ENCODE measurements at places on chromosomes 5 and 9. TPM values are rescaled to one million over a fixed set of nuclear protein-coding genes. Genes with fewer than 3 reads are reported as not detected.
A peak's percentile ranks its signal among the peaks of the same experiment; 100 is the strongest.

DNA sequence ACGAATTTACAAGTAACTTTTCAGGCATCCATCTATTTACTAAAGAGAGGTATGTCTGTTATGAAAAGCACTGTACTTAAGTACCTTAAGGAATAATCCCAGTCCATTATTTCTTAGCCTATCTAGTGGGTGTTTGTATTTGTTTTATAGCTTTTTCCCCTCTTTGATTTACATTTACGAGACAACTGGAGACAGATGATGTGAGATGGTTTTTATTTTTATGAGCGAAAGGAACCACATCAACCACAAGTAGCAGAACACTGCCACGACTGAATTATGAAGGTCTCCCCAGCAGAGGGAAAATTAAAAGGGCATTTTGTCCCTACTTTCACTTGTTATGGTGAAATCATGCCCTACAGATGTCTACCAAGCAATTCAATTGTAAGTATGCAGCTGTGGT, 357.8 kb downstream of the NFIB start:
- no peak overlapping the region for H3K4me3 ChIP-seq
- H3K27me3 ChIP-seq: no peaks in the 10 kb centered on the region
- H3K36me3 ChIP-seq: no peaks in the 10 kb centered on the region
- peaks cover 2% of the 10 kb centered on the region for H3K4me1 ChIP-seq
- H3K27ac ChIP-seq: no peak overlapping the region

DNA sequence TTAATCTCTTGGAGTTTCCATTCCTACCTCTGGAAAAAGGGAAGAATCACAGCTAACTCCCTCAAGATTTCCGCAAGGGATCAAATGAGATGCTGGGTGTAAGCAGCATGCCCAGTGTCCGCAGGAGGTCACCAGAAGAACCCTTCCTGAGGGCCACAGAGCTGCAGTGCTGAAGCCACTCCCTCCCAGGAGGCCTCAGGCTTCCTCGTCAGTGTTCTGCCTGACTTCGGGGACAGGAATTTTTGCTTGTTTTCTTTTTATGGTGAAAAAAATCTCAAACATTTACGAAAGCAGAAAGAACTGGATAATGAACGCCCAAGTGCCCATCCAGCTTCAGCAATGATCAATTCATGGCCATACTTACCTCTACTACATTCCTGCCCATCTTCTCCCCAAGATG, 183.0 kb downstream of the CDK5RAP2 start:
- H3K36me3 ChIP-seq: peaks cover 31% of the 10 kb centered on the region
- peaks cover 2% of the 10 kb centered on the region for H3K4me1 ChIP-seq
- H3K27ac ChIP-seq: no peak overlapping the region
- DNase-seq: no peak
- H3K27me3 ChIP-seq: no peaks in the 10 kb centered on the region

- H3K4me3 ChIP-seq: no peak overlapping the region
- H3K4me1 ChIP-seq: peaks cover 18% of the 10 kb centered on the region
- H3K27ac ChIP-seq: peak overlapping the region; percentile 33
- no peaks in the 10 kb centered on the region for H3K27me3 ChIP-seq
Measured at GRCh38 chr5:129097498-129098296, 3.1 kb downstream of the ISOC1 start.

DNA sequence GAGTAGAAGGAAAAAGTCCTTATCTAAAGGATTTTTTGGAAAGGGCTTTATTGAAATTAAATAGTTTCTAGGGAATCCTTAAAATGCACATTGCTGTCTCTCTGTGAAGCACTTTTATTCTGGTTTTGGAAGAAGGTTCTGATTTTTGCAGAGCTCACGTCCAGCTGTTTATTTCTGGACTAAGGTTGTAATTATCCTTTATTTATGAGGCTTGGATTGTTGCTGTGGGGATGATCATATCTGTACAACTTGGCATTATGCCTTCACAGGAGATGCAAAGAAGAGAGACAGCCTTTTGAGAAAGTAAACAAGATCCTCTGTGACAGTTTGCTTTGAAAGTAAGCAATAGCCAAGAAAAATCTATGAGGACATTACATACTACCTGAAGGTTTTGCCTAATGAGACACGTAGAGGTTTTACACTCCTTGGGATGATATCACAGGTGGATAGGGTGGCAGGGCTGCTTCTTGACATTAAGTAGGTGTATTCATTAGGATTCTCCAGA, 14.6 kb downstream of the SMARCA2 start:
- peaks cover 10% of the 10 kb centered on the region for H3K36me3 ChIP-seq
- H3K27me3 ChIP-seq: no peaks in the 10 kb centered on the region
- H3K27ac ChIP-seq: peak overlapping the region; percentile 40

GRCh38 chr9:4985386-4986266, 554 bp downstream of the JAK2 start:
- no peaks in the 10 kb centered on the region for H3K36me3 ChIP-seq
- no peak for DNase-seq
- H3K27me3 ChIP-seq: peaks cover 15% of the 10 kb centered on the region
- peak overlapping the region; percentile 15 for H3K27ac ChIP-seq
- peaks cover 14% of the 10 kb centered on the region for H3K4me1 ChIP-seq

DNA sequence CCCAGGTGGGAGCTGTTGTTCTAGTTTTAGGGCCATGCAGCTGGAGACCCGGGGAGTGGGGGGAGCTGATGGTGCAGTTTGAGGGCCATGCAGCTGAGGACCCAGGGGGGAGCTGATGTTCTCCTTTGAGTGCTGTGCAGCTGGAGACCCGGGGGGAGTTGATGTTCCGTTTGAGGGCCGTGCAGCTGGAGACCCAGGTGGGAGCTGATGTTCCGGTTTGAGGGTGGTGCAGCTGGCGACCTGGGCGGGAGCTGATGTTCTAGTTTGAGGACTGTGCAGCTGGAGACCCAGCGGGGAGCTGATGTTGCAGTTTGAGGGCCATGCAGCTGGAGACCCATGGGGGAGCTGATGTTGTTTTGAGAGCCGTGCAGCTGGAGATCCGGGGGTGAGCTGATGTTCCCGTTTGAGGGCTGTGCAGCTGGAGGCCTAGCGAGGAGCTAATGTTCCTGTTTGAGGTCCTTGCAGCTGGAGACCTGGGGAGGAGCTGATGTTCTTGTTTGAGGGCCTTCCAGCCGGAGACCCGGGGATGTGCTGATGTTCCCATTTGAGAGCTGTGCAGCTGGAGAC, 14.6 kb downstream of the PDCD6 start:
- peak overlapping the region; percentile 24 for H3K27ac ChIP-seq
- DNase-seq: no peak
- peaks cover 36% of the 10 kb centered on the region for H3K36me3 ChIP-seq
- no peak overlapping the region for H3K4me3 ChIP-seq

GRCh38 chr5:100901821-100902341, 1.2 kb downstream of the ST8SIA4 start:
- H3K27me3 ChIP-seq: peaks cover 62% of the 10 kb centered on the region
- peak overlapping the region; percentile 81 for H3K27ac ChIP-seq
- peaks cover 23% of the 10 kb centered on the region for H3K4me1 ChIP-seq
- no peak for DNase-seq

DNA sequence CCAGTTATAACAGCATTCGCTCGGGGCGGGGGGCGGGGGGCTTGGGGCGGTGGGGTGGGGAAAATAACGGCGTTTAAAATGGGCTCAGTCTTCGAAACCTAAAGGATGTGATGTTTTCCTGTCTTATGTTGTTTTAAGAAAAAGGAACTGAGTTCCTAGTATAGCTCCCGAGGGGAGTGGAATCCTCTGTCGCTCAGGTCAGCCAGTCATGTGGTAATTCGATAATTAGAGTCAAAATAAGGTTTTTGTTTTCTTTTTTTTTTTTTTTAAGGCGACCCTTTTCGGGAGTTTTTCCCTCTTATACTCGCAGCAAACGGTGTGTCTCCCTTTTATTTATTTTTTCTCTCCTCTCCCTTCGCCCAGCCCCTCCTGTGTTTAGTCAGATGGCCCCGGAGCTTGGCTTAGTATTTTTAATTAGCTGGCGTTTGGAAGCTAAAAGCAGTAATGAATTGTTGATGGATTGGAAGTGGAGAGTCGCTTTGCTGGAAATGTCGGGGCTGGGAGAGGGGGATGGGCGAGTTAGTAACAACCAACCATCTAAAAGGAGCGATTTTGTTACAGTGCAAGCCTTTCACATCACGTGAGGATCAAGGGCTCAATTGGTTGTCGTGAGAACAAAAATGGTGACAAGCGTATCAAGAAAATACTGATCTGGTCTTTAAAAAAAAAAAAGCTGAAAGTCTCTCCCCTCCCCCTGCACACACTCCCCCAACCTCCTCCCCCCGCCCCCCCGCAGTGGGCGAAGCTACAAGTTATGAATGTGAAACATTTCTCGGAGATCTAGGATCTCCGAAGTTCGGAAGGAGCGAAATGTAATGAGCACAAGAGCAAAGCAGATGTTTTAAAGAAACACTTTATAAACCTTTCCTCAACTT, 714 bp upstream of the ZNF608 start:
- no peaks in the 10 kb centered on the region for H3K36me3 ChIP-seq
- no peak overlapping the region for H3K27ac ChIP-seq
- peaks cover 20% of the 10 kb centered on the region for H3K4me1 ChIP-seq
- no peaks in the 10 kb centered on the region for H3K27me3 ChIP-seq

DNA sequence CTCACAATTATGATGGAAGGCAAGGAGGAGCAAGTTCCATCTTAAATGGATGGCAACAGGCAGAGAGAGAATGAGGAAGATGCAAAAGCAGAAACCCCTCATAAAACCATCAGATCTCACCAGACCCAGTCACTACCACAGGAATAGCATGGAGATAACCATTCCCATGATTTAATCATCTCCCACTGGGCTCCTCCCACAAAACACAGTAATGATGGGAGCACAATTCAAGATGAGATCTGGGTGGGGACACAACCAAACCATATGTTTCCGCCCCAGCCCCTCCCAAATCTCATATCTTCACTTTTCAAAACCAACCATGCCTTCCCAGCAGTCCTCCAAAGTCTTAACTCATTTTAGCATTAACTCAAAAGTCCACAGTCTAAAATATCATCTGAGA, 304.0 kb downstream of the TUSC1 start:
- no peaks in the 10 kb centered on the region for H3K27me3 ChIP-seq

- no peak overlapping the region for H3K27ac ChIP-seq
- H3K27me3 ChIP-seq: no peaks in the 10 kb centered on the region
- DNase-seq: no peak
Measured at GRCh38 chr5:53739111-53739510, 178.7 kb downstream of the NDUFS4 start.

DNA sequence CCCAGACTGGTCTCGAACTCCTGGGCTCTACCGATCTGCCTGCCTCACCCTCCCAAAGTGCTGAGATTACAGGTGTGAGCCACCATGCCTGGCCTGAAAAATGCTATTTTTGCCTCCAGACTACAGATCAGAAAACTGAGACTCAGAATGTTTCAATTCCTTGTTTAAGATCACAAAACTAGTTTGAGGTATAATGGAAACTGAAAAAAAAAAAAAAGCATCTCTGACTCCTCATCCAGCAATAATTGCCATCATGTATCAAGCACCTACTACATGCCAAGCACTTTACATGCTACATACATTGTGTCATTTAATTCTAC, 35.6 kb downstream of the PLAC8L1 start:
- H3K27me3 ChIP-seq: peaks cover 21% of the 10 kb centered on the region
- no peak overlapping the region for H3K27ac ChIP-seq
- no peak for DNase-seq
- no peak overlapping the region for H3K4me3 ChIP-seq
- peaks cover 10% of the 10 kb centered on the region for H3K4me1 ChIP-seq

DNA sequence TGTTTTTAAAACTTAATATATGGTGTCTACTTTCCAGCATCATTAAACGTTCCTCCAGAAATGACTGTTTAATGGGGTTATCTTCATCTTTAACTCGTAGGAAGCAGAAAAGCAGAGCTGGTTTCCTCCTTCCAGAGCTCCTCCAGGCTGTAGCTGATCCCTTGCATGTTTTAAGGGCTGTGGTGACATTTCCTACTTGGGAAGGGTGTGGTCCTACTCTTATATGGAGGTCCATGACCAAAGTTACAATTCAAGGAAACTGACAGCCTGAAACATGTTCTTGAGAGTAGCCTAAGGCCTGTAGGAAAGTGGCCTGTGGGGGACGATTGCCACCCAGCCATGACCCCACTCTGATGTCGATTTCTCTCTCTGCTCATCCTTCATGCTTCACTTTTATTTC, 297.1 kb downstream of the GADD45G start:
- no peaks in the 10 kb centered on the region for H3K36me3 ChIP-seq
- H3K4me1 ChIP-seq: peaks cover 2% of the 10 kb centered on the region
- DNase-seq: no peak
- H3K27me3 ChIP-seq: peaks cover 11% of the 10 kb centered on the region

DNA sequence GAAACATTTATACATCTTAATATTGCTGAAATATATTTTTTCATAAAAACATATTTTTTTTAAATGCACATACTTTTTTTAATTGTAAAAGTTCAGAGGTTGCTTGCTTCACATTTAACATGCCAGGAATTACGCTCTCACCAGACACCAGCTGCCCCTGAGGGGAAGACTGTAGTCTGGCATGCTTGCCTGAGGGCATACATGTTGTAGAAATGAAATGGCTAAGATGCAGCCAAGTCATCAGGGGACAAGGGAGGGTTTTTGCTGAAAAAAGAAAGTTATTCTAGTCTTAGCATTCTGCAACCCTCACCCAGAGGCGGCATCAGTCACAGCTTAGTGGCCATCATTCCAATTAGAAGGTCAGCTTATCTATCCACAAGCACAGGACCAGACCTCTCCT, 426.7 kb upstream of the FTMT start:
- H3K36me3 ChIP-seq: no peaks in the 10 kb centered on the region
- no peak for DNase-seq
- no peaks in the 10 kb centered on the region for H3K4me1 ChIP-seq
- no peak overlapping the region for H3K4me3 ChIP-seq

DNA sequence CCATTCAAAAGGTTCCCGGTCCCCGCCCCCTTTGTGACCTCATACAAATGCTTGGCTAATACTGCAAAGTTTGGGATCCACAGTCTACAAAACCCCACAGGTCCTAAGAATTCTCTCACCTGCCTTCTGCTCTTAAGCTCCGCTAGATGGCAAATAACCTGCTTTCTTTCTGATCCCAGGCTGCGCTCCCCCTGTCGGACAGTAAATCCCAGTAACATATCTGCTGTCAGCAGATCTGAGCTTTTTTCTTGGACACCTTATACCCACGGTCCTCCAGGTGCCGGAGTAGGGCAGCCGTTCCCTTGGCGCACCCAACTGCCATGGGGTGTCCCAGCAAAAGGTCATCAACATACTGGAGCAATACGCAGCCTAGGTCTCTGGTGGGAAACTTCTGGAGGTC, 39.0 kb upstream of the PPP1R26 start:
- H3K36me3 ChIP-seq: peaks cover 3% of the 10 kb centered on the region
- H3K27me3 ChIP-seq: peaks cover 4% of the 10 kb centered on the region
- H3K27ac ChIP-seq: no peak overlapping the region
- H3K4me3 ChIP-seq: no peak overlapping the region

DNA sequence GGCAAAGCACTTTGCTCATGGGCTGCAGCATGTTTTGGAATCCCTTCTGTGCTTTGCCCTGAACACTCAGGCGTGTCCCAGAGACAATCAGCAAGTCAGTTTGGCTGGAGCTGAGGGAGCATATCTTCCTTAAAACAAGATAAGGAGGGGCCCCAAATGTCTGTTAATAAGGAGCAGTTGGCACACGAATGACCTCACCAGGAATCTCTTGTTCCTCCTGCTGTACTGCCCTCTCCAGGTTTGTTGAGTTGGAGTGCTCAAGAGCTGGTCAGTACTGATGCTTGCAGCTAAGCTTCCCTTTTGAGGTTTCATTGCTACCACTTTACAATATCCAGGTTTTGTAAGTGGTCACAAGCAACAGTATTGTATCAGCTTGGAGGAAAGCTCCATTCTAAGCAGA, 101.3 kb upstream of the EGFLAM start:
- H3K4me1 ChIP-seq: no peaks in the 10 kb centered on the region
- no peaks in the 10 kb centered on the region for H3K36me3 ChIP-seq
- H3K4me3 ChIP-seq: no peak overlapping the region
- no peak for DNase-seq
- H3K27ac ChIP-seq: no peak overlapping the region

PFN3 gene
- total RNA-seq: not detected

CD274 gene
- 0.55 TPM for total RNA-seq

CNOT6 gene
- total RNA-seq: 68.3 TPM
